ENCODE measurements at places on chromosomes 11 and 22. TPM values are rescaled to one million over a fixed set of nuclear protein-coding genes. Genes with fewer than 3 reads are reported as not detected.

DNA sequence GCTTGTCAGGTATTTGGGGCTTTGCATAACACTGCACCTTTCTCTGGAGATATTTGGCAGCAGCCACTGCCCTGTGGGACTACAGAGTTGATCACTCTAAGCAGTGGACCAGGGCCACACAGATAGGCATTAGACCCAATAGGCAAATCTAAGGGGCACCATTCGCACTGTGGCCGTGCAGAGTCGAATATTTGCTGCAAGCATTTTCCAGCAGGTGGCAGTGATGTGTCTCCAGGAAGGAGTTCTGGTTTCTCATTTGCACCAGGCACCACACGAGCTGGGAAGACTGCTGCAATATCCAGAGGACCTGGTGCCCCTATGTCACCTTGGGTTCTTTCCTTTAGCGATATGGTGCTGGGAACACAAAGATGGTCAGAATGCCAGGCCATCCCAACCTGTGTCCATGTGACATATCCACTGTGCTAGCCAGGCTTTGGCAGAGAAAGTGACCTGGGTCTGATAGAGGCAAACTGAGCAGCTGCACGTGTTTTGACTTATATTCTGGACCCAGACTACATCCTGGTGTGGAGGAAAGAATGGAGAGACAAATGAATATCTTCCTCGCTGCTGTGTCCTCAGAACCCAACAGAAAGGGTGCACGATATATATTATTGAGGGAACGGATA is 318.7 kb downstream of the BUD13 start:
- DNase-seq, result no peak

The CARNS1 gene
- total RNA-seq, result 0.68 TPM

The CNTN5 gene
- not detected for total RNA-seq

The NLRP10 gene
- not detected for total RNA-seq

The PKP3 gene
- total RNA-seq, result not detected

DNA sequence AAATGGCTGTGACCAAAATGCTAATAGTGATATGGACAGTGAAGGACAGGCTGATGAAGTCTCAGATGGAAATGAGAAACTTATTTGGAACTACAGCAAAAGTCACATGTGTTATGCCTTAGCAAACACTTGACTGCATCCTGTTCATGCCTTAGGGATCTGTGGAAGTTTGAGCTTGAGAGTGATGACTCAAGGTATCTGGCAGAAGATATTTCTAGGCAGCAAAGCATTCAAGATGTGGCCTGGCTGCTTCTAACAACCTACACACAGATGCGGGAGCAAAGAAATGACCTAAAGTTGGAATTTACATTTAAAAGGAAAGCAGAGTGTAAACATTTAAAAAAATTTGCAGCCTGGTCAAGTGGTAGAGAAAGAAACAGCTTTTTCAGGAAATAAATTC is 28.1 kb upstream of the CD81 start:
- no peak for DNase-seq

GRCh38 chr22:29116397-29117123 is 43.7 kb downstream of the KREMEN1 start:
- DNase-seq, result no peak

DNA sequence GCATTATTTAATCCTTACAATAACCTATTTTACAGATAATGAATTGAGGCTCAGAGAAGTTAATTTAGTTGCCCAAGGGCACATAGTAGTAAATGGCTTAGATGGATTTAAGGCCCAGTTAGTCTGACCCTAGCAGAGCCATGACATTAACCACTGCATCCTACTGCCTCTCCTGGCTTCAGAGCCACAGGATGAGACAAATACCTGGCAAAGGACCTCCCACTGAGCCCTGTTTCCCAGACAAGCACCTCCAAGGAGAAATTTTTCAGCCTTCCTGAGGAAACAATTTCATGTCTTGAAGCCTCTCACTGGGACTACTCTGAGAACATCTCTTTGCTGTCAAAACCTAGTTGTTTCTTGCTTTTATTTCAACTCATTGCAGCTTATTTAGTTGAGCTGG is 28.4 kb downstream of the IZUMO1R start:
- no peak for DNase-seq

The PRG3 gene
- not detected for total RNA-seq

GRCh38 chr11:17260020-17260419 is 16.5 kb upstream of the NUCB2 start:
- no peak for DNase-seq

DNA sequence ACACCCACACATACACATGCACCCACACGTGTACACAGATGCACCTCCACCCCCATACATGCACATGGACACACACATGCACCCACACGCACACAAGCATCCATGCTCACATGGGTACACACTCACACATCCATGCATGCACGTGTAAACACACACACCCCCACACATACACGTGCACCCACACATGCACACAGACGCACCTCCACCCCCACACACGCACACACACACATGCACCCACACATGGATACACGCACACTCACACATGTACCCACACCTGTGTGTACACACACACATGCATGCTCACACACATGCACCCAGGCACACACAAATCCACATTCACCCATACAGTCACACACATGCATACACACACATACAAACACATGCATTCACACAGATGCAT is 24.5 kb downstream of the CDPF1 start:
- no peak for DNase-seq

DNA sequence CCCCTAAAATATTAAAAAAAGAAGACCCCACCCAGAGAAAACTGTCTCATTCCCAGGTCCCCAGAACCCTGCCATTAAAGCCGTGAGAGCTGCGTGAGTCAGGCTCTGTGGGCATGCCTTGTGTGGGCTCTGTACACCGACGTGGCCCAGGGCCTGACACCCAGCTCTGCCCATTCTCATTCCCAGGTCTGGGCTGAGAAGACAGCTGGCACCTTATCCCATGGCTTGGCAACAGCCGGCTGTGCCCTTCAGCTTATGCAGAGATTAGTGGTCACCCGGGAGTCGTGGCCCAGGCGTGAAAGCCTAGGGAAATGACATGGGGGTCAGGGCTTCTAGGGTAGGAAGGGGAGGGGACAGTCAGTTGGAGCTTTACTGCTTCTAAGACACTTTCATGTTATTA is 31.9 kb downstream of the OTOG start:
- no peak for DNase-seq

The NXPE2 gene
- total RNA-seq, result not detected

- no peak for DNase-seq
Observed at GRCh38 chr22:29539105-29539504, 14.5 kb downstream of the THOC5 start.

The P2RY2 gene
- not detected for total RNA-seq

The OR51G2 gene
- total RNA-seq, result not detected

DNA sequence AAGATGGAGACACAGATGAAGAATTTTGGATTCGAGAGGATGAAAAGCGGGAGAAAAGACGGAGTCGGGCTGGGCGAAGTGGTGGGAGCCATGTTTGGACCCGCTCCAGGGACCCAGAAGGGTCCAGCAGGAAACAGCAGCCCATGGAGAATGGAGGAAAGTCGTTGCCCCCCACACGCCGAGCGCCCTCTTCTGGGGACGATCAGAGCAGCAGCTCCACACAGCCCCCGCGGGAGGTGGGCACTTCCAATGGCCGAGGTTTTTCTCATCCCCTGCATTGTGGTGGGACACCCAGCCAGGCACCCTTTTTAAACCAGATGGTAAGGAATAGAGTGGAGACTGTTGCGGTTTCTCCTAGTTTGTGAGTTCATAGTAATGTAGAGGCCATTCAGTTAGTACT is 22.8 kb upstream of the SLC25A18 start:
- DNase-seq, result no peak

DNA sequence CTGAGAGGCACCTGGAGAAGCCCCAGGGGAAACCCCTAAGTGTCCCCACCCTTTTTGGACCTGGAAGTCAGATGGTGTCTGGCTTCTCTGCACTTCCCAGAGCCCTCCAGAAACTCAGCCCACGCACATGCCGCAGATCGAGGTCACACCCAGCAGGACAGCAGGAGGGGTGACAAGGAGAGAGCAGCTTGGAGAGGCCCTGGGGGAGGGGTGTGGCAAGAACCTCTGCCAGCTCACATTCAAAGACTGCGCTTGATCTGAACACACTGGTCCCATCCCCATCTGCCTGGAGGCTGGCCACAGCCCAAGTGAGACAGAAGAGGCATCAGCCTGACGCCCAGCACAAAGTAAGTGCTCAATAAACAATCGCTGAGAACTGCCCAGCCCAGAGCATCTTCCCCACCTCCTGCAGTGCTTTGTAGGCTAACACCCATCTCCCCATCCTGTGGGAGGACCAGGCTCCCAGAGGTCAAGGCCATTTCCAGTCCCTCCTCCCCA is 21.4 kb downstream of the TMPRSS6 start:
- DNase-seq, result no peak

The INS gene
- total RNA-seq, result not detected

DNA sequence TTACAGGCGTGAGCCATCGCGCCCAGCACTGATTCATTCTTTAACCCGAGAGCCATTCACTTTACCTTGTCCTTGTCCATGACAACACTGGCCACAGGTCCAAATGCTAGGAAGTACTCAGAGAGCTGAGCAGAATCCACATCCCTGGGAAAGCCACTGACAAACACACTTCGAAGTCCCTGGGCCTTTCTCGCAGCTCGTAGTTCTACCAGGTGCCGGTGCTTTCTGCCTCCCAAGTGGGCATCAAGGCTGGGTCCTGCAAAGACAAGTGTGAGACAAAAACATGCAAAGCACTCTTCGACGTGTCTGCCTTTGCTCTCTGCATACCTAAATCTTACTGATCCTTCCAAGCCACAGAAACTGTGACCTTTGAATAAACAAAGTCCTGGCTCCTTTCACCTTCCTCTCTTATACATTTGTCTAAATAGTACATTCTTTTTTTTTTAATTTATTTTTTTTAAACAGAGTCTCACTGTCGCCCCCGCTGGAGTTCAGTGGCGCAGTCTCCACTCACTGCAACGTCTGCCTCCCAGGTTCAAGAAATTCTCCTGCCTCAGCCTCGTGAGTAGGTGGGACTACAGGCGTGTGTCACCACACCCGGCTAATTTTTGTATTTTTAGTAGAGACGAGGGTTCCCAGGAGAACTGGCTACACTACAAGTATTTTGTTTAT is 2.2 kb downstream of the TUT1 start:
- no peak for DNase-seq

- DNase-seq, result no peak
Observed at GRCh38 chr22:19974935-19975706, 33.5 kb upstream of the TXNRD2 start.

- no peak for DNase-seq
Observed at GRCh38 chr11:66739983-66740382, 11.0 kb upstream of the SPTBN2 start.

DNA sequence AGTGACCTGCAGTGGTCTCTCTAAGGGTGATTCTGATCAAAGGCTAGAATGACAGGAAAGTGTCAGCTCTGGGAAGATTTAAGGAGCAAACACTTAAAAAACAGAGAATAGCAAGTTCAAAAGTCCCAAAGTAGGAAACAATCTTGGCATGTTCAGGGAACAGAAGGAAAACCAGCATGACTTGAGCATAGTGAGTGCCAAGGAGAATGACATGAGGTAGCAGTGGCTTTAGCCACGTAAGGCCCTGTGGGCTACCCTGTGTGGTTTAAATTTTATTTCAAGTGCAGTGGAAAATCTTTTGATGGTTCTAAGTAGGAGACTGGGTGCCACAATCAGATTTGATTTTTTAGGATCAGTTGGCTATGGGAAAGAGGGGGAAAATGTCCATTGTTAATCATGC is 149.4 kb downstream of the WNT11 start:
- no peak for DNase-seq

The NDUFC2 gene
- total RNA-seq, result 215 TPM

- DNase-seq, result no peak
Observed at GRCh38 chr11:31844351-31844750, 33.2 kb upstream of the PAX6 start.

The NTM gene
- total RNA-seq, result not detected

The KRTAP5-6 gene
- total RNA-seq, result not detected

The CARD18 gene
- not detected for total RNA-seq

DNA sequence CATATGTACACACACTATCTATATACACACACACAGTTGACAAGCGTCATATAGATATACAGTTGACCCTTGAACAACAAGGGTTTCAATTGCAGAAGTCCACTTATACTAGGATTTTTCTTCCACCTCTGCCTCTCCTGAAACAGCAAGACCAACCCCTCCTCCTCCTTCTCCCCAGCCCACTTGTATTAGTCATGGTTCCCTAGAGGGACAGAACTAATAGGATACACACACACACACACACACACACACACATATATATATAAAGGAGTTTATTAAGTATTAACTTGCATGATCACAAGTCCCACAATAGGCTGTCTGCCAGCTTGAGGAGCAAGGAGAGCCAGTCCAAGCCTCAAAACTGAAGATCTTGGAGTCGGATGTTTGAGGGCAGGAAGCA is 92.9 kb downstream of the DHCR7 start:
- no peak for DNase-seq

The CELSR1 gene
- total RNA-seq, result 0.30 TPM

DNA sequence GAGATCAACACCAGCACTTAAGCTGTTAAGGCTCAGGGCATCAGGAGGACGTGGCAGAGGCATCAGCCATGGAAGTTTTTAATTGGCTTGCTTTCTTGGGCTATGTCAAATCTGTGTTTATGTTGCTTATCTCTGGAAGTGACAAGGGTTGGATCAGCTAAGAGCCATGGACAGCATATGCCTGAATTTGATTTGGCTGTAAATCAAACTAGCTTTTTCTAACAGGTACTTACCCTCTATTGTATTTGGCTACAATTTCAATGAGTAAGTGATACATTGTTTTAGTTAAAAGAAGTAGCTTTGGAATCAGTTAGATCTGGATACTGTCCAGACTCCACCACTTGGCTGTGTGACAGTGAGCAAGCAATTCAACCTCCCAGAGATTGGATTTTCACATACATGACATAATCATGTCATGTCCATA is 936.6 kb downstream of the OPCML start:
- no peak for DNase-seq

DNA sequence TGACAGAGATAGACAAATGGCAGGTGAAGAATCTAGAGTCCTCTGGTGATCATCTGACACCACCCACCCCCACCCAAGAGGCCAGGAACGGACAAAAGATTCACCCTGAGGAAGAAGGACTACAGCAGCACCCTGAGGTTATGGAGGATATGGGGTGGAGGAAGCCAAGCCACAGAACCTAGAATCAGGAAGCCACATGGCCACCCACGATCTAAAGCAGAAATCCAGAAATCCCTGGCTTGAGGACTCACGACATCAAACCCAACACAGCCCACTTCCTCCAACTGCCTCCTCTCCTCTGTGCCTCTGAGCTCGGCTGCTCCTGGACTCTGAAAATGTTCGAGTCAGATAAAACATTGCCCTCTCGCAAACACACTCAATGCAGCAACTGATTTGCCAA is 364.3 kb downstream of the SHANK2 start:
- DNase-seq, result no peak

GRCh38 chr11:71384561-71384960 is 63.6 kb downstream of the DHCR7 start:
- no peak for DNase-seq

GRCh38 chr22:23579280-23579679 is 810 bp downstream of the IGLL1 start:
- no peak for DNase-seq

DNA sequence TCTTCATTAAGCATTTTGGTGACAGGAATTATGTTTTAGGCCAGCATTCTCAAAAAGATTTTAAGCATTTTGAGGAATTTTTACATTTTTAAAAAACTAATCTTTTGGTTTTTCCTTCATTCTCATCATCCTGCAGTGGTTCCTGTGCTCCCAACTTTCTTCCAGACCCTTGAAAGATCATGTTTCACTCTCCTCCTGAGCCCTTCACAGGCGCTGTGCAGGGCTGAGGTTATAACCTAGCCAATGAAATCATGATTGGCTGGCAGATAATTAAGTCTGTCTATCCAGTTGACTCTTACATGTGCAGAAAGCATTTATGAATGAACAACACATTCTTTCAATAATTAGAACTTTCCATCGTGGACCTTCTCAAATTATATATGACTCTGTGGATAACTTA is 226.3 kb downstream of the DDX10 start:
- no peak for DNase-seq

Measured in activated T-helper 2 cell treated with anti-CD3 and anti-CD28 coated beads, Interferon-gamma antibody, Interleukin-2, Interleukin-4, amounts not matched to agents 10 μg/mL and 5 μg/mL and 100 μg/mL, durations not matched to agents 14 hours and 24 hours and 36 hours (primary cell).